Omental fat pad (tissue), 4 donors: ENCODE measurements at places on chromosomes 1 and 21.

DNA sequence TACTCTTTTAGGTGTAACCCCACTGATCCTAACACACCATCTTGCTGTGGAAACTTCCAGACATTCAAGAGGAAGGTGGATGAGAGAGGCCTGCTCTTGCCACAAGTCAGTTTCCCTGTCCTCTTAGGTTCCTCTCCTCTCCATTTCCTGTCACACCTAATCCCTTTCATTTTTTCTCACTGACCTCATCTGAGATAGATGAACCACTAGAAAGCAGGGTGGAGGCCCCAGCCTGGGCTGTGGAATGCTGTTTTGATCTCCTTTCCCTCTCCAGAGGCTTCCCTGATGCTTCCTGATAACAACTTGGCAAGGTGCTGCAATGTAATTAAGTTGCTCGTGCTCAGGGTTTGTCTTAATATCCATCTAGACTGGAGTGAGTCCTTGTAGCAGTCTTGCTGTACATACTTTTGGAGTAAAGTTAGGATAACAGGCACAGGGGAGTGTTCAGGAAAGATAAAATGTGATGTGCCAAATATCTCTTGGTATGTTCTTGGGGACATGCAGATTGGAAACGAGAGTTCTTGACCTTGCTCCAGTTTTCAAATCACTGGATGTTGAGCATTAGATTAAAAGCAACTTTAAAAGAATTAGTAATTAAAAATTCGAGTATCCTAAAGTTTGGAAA, 11.2 kb downstream of the LRRC42 start:
- no peak for DNase-seq

- no peak for DNase-seq
Observed at GRCh38 chr21:35204850-35205541, 155.9 kb upstream of the RUNX1 start.

DNA sequence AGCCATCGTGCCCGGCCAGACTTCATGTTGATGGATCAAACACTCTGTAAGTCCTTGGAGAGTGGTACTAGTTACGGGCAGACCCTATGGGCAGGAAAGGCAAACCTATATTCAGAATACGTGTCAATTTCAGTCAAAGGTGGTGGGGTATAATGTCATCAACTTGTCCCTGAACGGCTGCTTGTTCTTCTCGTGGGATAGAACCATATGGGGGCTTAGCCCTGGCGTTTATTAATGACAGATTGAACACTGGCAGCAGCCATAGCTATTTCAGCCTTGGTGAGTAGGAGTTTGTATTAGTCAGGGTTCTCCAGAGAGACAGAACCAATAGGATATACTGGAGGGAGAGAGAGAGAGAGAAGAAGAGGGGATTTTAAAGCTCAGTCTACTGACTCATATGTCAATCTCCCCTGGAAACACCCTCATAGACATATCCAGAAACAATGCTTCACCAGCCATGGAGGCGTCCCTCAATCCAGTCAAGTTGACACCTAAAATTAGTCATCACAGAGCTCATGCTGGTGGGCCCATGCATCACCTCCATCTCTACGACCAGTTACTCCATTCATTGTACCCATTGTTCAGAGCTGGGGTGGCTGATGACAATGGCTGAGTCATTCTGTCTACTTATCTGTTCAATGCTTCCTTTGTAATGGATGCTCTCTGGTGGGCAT, 16.1 kb upstream of the AQP10 start:
- no peak for DNase-seq

DNA sequence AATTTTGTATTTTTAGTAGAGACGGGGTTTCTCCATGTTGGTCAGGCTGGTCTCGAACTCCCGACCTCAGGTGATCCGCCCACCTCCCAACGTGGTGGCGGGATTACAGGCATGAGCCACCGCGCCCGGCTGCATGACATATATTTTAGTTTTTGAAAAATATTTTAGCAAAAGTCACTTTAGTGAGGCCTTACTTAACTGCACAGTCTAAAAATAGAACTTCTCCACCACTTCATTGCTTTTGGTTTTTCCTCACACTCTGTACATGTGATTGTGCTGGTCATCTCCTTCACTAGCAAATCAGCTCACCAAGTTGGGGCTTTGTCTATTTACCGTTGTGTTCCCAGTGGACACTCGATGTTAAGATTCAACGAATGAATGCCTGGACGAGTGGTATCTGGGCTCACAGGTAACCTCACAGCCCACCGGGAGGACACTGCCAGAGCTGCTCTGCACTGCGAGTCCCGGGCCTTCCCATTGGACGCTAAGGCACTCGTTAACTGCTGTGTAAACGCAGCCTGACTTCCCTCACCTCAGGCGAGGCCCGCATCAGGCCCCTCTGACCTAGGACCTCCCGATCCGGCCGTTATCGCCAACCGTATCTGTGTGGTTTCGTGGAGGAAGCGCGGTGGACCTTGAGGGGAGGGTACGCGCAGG, 14.0 kb upstream of the ZNF692 start:
- no peak for DNase-seq

DNA sequence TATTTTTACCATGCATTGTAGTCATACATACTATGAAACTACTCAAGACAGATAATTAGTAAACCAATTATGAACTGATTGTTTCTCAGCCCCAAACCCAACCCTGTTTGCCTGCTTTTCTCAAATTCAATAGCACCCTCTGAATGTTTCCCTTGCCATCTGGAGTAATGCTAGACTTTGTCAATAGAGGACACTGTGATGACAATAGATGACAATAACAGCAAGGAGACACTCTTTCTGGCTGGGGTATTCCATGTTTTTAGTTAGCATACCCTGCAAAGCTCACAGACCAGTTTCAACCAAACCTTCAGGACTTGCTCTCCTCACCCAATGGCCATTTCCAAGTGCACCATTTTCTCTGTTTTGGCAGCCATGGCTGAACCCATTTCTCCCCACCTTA, 108.5 kb upstream of the LRRC7 start:
- no peak for DNase-seq

GRCh38 chr1:150650193-150650592, 20.8 kb upstream of the ENSA start:
- DNase-seq: no peak

GRCh38 chr1:230824919-230825721, 43.2 kb downstream of the C1orf198 start:
- no peak for DNase-seq

- DNase-seq: no peak
Observed at GRCh38 chr1:33426916-33427315, 4.0 kb downstream of the PHC2 start.

DNA sequence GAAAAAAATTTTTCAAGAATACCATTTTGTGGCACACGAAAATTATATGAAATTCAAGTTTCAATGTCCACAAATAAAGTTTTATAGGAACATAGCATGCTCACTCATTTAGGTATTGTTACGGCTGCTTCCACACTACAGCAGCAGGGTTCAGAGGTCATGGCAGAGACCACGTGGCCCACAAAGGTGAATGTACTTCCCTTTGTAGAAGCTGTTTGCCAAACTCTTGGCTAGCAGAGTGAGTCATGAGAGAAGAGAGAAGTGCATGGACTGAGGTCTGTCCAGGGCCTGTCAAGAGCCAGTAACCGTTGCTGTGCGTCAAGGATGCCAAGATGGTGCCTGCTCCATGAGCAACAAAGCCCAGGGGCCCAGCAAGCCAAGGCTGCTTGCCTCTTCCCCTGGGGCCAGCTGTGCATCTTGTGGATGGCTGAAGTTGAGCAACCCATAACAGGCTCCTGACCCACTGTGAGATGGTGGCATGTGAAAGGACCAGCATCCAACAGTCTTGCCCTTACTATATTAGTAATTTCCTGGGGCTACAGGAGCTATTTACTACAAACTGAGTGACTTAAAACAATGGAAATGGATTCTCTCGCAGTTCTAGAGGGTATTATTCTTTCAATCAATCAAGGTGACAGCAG, 64.8 kb upstream of the ATP5PO start:
- DNase-seq: no peak

GRCh38 chr1:59083946-59084865, 212.7 kb upstream of the FGGY start:
- no peak for DNase-seq

- DNase-seq: no peak
Observed at GRCh38 chr21:14259747-14260146, 43.8 kb downstream of the RBM11 start.

- DNase-seq: no peak
Observed at GRCh38 chr1:181514298-181515290, 31.3 kb downstream of the CACNA1E start.

DNA sequence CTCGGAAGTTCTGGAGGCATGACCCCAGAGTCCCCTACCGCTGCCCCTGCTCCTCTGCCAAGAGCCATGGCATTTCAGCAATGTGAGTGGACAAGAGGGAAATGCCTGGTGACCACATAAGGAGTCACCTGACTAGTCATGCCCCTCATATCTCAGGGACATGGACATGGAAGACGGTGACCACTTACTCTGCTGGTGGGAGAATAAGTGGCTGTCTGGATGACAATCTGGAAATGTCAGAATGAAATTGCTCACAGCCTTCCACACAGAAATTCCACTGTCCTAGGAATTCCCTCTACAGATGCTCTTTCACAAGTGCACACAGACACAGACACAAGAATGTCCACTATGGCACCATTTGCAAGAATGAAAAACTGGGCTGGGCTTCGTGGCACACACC, 24.3 kb upstream of the PLEKHG5 start:
- no peak for DNase-seq

DNA sequence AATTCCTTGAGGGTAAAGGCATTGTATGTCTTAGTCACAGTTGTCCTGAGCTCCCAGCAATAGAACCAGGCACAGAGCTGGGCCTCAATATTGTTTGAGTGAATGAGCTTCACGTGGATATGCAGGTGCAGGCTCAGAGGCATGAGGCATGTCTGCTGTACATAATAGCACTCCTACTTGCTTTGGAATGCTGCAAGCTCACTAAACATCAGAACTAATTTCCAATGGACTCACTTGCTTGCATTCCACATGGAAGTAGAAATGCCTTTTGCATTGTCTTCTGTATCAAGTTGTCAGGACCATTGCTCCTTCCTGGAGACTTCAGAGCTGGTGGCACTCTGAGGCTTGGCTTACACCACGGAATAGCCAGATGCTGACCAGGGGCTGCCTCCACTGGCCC, 37.1 kb downstream of the INAVA start:
- DNase-seq: no peak

DNA sequence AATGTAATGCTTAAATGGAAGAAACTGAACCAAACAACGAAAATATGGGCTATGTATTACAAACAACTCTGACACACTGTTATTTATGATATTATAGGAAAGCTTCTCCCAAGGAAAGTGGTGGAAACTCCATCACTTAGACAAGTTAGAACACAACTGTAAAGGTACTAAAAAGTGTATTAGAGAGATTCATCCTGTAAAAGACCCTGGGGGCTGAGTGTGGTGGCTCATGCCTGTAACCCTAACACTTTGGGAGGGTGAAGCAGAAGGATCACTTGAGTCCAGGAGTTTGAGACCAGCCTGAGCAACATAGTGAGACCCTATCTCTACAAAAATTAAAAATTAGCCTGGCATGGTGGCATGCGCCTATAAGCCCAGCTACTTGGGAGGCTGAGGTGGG, 7.4 kb upstream of the UBE4B start:
- no peak for DNase-seq

DNA sequence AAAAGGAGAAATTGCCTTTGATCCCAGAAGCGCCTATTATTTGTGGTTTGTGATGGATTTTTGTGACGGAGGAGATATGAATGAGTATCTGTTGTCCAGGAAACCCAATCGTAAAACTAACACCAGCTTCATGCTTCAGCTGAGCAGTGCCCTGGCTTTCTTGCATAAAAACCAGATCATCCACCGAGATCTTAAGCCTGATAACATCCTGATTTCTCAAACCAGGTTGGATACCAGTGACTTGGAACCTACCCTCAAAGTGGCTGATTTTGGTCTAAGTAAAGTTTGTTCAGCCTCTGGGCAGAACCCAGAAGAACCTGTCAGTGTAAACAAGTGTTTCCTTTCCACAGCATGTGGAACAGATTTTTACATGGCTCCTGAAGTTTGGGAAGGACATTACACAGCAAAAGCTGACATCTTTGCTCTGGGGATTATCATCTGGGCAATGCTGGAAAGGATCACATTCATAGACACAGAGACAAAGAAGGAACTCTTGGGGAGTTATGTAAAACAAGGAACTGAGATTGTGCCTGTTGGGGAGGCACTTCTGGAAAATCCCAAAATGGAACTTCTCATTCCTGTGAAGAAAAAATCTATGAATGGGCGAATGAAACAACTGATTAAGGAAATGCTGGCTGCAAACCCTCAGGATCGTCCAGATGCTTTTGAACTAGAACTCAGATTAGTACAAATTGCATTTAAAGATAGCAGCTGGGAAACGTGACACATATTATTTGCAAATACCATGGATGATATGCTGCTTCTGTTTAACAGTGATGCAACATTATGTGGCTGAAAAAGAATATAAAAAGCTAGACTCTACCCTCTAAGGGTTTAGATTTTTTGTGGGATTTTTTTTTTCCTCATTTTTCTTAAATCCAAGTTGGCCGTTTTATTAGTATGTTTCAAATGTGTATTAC, 10.5 kb downstream of the PDIK1L start:
- DNase-seq: no peak

GRCh38 chr1:210951279-210951678, 182.7 kb downstream of the KCNH1 start:
- no peak for DNase-seq

- DNase-seq: no peak
Observed at GRCh38 chr1:36520056-36520455, 37.3 kb upstream of the CSF3R start.

DNA sequence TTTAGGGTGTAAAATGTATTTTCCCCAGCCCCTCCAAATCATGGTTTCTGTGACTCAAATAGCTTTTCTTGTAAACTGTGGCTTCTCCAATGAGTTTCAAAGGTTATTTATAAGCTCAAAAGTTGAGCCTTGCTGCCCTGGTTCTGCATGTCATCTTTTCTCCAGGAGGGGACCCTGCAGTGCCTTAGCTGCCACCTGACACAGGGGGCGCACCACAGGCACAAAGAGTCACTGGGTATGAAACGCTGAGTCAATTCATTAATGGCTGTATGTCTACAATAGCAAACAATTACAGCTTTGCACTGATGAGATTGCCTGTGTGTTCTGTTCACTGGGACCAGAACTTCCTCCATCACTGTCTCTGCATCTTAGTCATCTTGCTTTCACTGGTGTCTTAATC, 100.8 kb downstream of the PCP4 start:
- DNase-seq: no peak

DNA sequence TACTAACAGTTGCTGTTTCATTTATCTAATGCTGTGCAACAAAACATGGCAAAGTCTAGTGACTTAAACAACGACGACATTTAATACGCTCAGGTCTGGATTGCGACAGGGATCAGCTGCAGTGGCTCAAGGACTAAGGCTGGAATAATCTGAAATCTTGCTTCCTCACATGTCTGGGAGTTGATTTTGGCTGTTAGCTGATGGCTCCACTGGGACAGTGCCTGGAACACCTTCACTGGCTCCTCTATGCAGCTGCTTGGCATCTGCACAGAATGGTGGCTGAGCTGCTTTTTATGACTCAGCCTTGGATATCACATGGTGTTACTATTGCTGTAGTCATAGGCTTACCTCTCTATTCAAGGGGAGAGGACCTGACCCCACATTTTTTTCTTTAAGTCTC, 24.0 kb upstream of the BTG3 start:
- no peak for DNase-seq
